Stimulated activated CD4-positive, alpha-beta T cell treated with anti-CD3 and anti-CD28 coated beads, TNF-alpha, amount 100 ng/mL, for 1 hour (primary cell): ENCODE measurements at places on chromosomes 13 and 19.

- no peak for DNase-seq
Observed at GRCh38 chr19:495402-496111, 729 bp upstream of the MADCAM1 start.

GRCh38 chr19:57769345-57770131, at the start of gene ZNF586:
Gene ZNF586 (plus strand): TSS chr19:57769676. CDS start chr19:57769843, 167 bp downstream.
- peak; percentile 71 for DNase-seq

DNA sequence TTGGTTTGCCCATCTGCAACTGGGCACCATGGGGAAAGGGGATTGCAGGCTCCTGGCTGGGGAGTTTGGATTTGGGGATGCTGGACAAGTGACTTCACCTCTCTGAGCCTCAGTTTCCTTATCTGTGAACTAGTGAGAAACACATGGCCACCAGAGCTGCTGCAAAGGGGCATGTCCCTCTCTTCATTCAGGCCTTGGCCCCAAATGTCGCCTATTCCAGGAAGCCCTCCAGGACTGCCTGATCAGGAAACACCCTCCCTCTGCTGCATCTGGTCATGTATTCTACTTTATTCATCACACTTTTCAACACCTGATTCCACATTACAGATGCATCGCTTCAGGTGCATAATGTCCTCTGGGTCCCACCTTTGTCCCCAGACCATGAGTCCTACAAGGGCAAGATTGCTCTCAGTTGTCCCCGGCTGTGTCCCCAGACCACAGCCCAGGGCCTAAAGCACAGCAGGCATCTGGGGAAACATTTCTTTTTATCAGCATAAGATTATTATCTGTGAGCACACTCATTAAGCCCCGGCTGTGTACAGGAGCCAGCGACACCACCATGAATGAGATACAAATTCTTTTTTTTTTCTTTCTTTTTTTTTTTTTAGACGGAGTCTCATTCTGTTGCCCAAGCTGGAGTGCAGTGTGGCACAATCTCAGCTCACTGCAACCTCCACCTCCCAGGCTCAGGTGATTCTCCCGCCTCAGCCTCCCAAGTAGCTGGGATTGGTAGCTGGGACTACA, 37.5 kb downstream of the ARRDC2 start:
- DNase-seq = no peak

DNA sequence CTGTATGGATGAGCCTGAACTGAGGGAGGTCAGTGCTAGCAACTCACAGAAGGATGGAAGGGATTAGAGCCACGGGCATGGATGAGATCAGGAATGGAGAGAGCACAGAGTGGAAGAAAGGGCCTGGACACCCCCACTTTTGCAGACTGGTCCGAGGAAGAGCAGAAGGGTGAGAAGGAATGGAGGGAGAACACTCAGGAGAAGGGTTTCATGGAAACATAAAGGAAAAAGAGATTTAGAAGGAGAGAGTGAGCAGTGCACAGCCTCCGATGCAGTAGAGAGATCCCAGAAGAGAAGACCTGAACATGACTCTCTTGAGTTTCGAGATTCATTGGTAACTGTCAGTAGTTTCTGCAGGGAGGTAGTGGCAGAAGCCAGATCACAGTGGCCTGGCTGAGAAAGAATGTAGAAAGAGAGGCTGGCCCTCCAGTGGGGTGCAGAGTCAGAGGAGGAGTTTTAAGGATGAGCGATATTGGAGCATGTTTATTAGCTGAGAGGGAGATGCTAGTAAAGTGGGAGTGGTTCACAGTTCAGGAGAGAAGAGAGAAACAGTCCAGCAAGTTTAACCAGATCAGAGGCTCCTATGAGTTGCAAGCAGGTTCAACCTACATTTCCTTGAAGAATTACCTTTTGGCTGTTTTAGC, 108.9 kb downstream of the ZAR1L start:
- DNase-seq = no peak

DNA sequence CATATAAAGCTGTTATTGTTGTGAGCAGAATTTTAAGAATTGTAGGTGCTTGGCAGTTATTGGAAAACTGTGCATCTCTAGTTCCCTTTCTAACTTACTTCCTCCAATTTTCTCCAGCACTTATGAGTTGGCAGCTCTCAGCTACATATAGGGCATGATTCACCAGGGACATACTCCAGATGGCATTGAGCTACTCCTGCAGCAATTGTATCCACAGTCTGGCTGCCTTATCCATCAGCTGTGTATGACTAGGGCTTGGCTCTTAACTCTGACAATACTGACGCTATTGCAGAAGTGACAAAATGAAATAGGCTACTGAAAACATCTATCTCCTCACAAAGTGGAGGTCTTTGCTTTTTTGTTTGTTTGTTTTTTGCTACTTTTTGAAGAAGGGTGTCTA, 276.7 kb downstream of the POU4F1 start:
- DNase-seq = no peak

DNA sequence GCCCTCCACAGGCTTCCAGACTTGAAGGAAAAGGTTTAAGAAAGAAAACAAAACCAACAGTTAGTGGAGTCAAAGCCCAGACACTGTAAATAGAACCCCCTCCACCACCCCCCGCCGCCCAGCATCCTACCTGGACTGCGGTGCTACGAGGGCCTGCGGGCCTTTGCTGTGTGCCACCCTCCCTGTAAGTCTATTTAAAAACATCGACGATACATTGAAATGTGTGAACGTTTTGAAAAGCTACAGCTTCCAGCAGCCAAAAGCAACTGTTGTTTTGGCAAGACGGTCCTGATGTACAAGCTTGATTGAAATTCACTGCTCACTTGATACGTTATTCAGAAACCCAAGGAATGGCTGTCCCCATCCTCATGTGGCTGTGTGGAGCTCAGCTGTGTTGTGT, 6.3 kb upstream of the GARIN5A start:
- no peak for DNase-seq

DNA sequence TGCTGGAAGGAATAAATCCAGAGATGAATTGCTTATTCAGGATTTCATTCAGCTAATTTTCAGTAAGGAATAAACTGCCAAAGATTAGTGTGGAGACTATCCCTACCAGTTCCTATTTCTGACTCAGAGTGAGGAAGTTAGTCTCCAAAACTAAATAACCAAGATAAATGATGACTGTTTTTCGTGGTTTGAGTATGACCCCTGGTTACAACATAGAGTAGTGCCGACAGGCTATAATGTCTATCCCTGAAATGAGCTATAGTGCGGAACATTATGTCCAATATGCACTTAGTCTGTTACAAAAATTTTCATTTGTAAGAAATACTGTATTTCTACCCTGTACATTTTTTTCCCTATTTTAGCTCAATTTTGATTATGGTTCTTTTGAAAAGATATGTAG, 51.4 kb downstream of the NBEA start:
- no peak for DNase-seq

DNA sequence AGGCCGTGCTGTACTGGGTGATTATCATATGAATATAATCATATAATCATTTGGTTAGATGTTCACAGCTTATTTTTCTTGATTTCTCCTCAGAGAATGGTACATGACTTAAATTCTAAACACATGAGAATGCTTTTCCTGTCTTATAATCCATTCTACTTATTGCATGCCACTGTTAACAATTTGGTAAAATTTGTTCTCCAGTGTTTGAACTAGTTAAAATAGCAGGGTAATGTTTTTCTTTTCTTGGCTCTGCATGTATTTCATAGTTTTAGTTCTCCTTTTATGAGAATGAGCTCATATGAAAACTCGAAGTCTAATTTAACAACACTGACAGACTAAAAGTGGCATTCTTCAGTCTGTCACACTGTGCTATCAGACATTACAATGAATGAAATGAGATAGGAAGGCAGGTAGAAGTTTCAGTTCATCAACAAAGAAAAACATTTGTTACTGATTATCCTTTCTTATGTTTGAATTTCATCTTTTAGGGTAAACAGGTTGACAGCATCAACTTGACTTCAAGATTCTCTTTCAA, 10.2 kb downstream of the SPRYD7 start:
- DNase-seq = no peak

DNA sequence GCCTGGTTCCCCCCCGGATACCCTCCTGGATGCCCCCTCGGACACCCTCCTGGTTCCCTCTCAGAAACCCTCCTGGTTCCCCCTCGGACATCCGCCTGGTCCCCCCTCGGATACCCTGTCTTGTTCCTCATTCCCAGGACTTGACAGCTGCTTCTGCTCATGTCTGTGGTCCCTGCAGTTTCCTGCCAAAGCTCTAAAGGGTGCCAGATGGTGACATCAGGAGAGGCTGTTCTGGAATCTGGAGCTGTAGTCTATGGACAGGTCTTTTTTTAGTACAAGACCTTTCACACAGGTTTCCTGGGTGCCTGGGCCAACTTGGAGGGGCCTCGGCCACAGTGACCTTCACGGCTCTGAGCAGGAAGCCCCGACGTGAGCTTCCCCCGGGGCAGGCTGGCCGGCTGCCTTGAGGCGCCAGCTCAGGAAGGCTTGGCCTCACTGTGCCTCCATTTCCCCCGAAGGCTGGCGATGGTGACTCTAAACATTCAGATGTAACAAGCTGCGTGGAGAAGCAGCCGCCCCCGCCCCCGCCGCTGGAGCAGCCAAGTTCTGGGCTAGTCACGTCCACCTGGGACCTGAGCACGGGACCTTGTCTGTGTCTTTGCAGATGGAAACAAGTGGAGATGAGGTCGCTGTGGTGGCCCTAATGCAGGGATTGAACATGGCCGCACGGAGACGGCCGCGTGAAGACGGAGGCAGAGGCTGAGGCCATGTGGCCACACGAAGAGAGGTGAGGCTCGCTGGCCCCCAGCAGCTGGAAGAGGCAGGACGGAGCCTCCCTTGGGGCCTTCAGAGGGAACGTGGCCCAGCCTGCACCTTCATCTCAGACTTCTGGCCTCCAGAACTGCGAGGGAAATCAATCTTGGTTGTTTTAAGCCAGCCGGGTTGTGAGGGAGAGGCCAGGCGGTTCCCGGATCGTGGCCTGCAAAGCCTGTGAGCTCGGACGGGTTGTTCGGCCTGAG, 12.7 kb downstream of the SGTA start:
- DNase-seq = no peak

DNA sequence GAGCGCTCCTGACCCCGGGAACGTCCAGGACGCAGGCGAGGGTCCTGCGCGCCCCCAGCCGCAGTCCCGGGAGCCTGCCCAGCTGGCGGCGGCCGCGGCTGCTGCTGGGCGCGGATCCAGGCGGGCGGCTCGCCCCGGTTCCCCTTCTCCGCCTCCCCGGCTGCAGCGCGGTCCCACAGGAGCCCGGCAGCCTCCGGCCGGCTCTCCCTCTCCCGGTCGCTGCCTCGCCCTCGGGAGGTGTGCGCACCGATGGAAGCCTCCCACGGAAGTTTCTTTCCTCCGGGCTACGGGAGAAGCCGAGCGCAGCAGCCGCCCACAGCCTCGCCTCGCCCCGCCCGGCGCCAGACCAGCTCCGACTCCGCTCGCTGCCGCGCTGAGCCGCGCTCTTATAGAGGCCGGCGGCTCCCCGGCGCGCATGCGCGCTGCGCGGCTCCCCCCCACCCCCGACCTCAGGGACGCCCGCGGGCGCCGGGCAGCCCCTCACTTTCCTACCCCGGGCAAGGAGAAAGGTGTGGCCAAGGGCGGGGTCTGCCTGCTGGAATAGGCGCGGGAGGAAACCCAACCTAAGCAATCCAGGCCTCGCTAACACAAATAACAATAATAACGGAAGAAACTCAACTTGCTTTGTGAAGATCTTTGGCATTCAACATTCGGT, at the start of gene SHISA2:
TSS of gene SHISA2 (minus strand) at position 360 of the 655 bp plus-strand sequence. CDS start 1,041 bp downstream, outside the sequence.
- DNase-seq = peak; percentile 24

- DNase-seq = no peak
Observed at GRCh38 chr13:33076001-33076992, 60.1 kb downstream of the KL start.

- DNase-seq = no peak
Observed at GRCh38 chr19:4083677-4084546, 17.2 kb upstream of the ZBTB7A start.

DNA sequence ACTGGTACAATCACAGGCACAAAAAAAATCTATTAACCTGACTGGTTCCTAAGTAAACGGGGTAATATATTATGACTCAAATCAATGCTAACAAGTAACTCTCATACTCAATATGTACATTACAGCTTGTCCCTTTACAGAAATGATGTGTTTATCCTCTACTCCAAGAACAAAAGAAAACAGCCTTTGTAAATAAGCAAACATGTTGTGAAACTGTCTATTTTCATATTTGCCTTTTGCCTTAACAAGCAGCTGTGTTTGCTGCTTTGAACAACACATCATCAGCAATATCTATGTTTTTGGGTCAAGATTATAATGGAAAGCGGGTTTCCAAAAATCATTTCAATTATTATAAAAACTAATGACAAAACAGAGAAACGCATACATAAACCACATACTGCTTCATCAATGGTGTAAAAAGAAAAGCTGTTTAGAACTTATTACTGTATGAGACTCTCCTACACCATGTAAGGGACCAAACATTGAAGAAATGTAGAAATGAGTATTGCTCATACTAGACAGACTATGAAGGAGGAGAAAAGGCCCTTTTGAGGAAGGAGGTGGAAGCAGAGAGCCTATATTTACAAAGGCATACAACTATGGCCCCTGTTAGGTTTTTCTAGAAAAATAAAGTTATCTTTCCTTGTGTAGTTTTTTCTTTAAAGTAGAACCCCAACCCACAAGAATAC, 14.8 kb downstream of the TBC1D4 start:
- DNase-seq = no peak

DNA sequence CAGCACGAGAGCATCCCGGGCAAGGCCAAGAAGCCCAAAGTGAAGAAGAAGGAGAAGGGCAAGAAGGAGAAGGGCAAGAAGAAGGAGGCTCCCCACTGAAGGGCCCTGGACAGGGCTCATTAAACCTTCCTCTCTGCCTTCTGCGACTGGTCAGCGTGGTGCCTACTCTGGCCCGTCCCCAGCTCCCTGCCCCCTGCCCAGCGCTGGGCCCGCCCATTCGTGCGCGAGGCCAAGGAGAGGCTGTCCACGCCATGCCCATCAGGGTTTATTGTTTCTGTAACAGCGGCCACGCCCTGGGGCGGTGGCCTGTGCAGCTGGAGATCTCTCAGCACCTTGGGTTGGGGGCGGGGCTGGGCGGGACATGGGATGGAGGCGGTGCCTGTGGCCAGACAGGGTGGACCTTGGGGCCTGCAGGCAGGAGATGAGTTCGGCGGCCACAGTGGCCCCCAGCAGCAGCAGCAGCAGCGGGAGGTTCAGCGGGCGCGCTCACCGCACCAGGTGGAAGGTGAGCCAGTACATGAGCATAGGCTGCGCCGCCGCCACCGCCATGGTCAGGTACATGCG, 897 bp downstream of the C19orf33 start:
- no peak for DNase-seq

GRCh38 chr19:48874303-48875135, 2.3 kb downstream of the PPP1R15A start:
- no peak for DNase-seq

- DNase-seq = no peak
Observed at GRCh38 chr13:99995589-99996380, 14.2 kb downstream of the ZIC2 start.
